ENCODE measurements at places on chromosomes 2 and 18.

- no peaks in the 10 kb centered on the region for H3K4me1 ChIP-seq
- H3K27ac ChIP-seq, result no peak overlapping the region
- no peak for DNase-seq
Measured at GRCh38 chr2:46701152-46701551, 214.5 kb downstream of the MCFD2 start.

DNA sequence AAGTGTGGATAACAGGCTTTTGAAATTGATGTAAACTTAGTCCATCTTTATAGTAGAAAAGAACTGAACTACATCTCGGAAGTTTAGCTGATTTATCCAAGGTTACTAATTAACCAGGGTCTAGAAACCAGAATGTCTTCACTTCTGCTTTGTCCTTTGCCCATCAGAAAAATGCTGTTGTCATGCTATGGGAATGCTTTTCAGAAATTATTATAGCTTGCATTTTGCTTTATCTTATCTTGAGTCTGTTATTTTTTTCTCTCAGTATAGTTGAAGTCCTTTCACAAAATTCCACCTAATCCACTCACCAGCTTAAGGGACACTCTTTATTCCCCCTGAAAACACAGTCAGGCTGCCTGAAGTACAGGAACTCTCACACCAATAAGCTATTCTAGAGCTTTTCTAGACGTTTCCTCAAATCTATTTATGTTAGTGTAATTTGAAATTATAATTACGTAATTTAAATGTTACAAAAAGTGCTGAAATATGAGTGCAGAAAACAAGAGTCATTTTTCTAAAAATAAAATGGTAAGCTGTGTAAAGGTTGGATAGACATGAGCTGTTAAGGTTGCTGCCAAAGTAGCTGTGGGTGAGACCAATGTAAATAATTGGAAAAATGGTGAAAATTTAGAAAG is 456.3 kb downstream of the TGIF1 start:
- no peak overlapping the region for H3K27ac ChIP-seq
- H3K36me3 ChIP-seq, result no peaks in the 10 kb centered on the region
- H3K4me1 ChIP-seq, result no peaks in the 10 kb centered on the region

GRCh38 chr2:46985512-46985911 is 69.9 kb upstream of the MCFD2 start:
- H3K4me1 ChIP-seq, result peaks cover 19% of the 10 kb centered on the region
- peak overlapping the region; percentile 79 for H3K27ac ChIP-seq
- H3K4me3 ChIP-seq, result no peak overlapping the region
- no peaks in the 10 kb centered on the region for H3K36me3 ChIP-seq

DNA sequence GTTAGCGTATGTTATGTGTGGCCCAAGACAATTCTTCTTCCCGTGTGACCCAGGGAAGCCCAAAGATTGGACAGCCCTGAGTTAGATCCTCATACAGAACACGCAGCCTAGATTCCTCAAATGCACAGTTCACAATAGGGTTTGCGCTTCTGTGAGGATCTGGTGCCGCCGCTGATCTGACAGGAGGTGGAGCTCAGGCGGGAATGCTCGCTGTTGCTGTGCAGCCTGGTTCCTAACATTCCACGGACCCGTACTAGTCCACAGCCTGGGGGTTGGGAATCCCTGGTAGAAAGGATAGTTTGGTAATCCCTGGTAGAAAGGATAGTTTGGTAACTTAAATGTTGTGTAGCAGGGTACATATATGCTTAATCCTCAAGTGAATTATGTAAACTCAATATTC is 27.0 kb downstream of the MAPRE3 start:
- DNase-seq, result no peak
- no peaks in the 10 kb centered on the region for H3K36me3 ChIP-seq
- no peak overlapping the region for H3K4me3 ChIP-seq
- no peak overlapping the region for H3K27ac ChIP-seq

DNA sequence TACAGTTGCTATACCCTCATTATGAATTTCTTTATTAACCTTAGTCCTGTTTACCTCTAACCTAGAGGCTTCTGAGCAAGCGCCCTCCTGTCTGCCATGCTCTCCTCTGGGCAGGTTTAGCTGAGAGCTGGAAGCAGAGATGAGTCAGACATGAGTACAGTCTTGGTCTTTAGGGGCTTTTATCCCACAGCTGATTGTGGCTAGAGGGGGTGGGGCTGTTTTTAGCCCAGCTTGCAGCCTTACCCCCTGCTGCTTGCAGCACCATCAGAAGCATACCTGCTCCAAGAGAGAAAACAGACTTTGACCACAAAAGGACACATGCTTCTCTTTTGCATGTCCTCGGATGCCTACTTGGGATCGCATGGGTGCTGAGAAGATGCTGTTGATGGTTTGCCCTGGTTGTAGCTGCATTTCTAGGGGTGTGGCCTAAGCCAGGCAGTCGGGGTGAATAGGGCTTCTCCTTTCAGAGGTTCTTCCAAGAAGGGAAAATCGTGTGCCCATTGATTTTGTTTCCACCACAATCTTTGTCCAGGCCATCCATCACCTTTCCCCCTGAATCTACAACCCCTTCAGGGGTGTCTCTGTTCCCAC is 115.0 kb upstream of the LGALSL start:
- H3K4me1 ChIP-seq, result no peaks in the 10 kb centered on the region
- no peak overlapping the region for H3K4me3 ChIP-seq
- no peaks in the 10 kb centered on the region for H3K36me3 ChIP-seq
- DNase-seq, result no peak
- no peak overlapping the region for H3K27ac ChIP-seq

- H3K27me3 ChIP-seq, result no peaks in the 10 kb centered on the region
- DNase-seq, result no peak
- H3K27ac ChIP-seq, result no peak overlapping the region
- H3K36me3 ChIP-seq, result no peaks in the 10 kb centered on the region
- H3K4me3 ChIP-seq, result no peak overlapping the region
- H3K4me1 ChIP-seq, result no peaks in the 10 kb centered on the region
Measured at GRCh38 chr2:210324458-210324857, 9.5 kb upstream of the MYL1 start.

- H3K27ac ChIP-seq, result no peak overlapping the region
- no peak for DNase-seq
- no peaks in the 10 kb centered on the region for H3K27me3 ChIP-seq
- no peaks in the 10 kb centered on the region for H3K4me1 ChIP-seq
- no peaks in the 10 kb centered on the region for H3K36me3 ChIP-seq
Measured at GRCh38 chr2:14804902-14805301, 172.4 kb downstream of the LRATD1 start.

GRCh38 chr2:226561962-226562361 is 237.7 kb downstream of the IRS1 start:
- no peaks in the 10 kb centered on the region for H3K27me3 ChIP-seq
- no peak overlapping the region for H3K27ac ChIP-seq
- no peak overlapping the region for H3K4me3 ChIP-seq
- no peaks in the 10 kb centered on the region for H3K4me1 ChIP-seq

Measured in colonic mucosa (tissue), 4 donors.